Left renal pelvis (tissue), 4 donors: ENCODE measurements at places on chromosomes 12 and 14.

GRCh38 chr12:78494911-78495310 is 369.7 kb upstream of the SYT1 start:
- DNase-seq = no peak

DNA sequence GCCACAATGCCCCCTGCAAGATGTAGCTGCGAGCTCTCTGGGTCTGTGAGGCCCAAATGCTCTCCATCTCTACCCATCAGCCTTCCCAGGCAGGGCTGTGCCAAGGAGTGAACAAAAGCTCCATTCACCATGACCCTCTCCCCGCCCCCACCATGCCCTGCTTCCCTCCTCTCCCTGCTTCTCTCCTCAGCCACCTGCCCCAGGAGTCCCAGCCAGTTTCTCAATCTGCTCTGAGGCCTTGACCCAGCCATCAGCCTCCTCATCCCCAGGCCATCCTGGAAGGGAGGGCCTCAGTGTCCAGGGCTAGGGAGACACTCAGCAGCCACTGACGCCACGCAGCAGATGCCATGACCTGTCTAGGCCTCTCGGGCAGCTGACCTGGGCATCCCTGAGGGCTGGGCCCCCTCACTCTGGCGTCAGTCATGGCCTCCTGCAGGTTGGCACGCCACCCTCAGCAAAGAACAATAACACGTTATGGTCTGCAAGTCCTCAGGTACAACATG is 8.5 kb upstream of the KRT5 start:
- DNase-seq = no peak

- DNase-seq = no peak
Observed at GRCh38 chr12:25982416-25982815, 23.9 kb downstream of the RASSF8 start.

DNA sequence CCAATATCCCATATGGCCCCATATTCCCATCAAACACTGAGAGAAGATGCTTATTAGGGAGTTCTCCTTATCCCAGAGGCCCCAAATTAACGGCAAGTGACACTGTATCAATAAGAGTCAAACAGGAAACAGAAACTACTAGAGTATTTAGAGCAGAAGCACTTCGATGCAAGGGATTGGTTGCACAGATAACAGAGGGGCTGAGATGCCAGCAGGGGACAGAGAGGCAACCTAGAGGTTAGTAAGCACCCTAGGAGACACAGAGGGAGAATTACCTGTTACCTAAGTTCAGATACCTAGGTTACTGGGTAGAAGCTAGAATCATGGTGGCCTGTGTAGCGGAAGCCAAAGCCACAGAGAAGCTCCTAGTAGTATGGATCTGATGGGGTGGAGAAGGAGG is 2.9 kb downstream of the HEBP1 start:
- DNase-seq = no peak

GRCh38 chr12:52697058-52697582 is 6.2 kb downstream of the KRT77 start:
- DNase-seq = no peak

GRCh38 chr12:75951399-75952278 is 79.9 kb downstream of the PHLDA1 start:
- no peak for DNase-seq

GRCh38 chr14:104420990-104421389 is 158.6 kb upstream of the C14orf180 start:
- no peak for DNase-seq

DNA sequence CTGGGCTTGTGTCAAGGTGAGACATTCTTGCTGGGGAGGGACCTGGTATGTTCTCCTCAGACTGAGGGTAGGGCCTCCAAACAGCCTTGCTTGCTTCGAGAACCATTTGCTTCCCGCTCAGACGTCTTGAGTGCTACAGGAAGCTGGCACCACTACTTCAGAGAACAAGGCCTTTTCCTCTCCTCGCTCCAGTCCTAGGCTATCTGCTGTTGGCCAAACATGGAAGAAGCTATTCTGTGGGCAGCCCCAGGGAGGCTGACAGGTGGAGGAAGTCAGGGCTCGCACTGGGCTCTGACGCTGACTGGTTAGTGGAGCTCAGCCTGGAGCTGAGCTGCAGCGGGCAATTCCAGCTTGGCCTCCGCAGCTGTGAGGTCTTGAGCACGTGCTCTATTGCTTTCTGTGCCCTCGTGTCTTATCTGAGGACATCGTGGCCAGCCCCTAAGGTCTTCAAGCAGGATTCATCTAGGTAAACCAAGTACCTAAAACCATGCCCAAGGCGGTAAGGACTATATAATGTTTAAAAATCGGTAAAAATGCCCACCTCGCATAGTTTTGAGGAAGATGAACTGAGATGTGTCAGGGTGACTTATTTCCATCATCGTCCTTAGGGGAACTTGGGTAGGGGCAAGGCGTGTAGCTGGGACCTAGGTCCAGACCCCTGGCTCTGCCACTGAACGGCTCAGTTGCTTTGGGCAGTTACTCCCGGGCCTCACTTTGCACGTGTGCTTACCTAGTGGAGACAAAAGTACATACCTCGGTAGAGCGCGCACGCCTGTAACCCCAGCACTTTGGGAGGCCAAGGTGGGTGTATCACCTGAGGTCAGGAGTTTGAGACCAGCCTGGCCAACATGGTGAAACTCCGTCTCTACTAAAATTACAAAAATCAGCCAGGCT is 4.3 kb downstream of the GAPDH start:
- no peak for DNase-seq

DNA sequence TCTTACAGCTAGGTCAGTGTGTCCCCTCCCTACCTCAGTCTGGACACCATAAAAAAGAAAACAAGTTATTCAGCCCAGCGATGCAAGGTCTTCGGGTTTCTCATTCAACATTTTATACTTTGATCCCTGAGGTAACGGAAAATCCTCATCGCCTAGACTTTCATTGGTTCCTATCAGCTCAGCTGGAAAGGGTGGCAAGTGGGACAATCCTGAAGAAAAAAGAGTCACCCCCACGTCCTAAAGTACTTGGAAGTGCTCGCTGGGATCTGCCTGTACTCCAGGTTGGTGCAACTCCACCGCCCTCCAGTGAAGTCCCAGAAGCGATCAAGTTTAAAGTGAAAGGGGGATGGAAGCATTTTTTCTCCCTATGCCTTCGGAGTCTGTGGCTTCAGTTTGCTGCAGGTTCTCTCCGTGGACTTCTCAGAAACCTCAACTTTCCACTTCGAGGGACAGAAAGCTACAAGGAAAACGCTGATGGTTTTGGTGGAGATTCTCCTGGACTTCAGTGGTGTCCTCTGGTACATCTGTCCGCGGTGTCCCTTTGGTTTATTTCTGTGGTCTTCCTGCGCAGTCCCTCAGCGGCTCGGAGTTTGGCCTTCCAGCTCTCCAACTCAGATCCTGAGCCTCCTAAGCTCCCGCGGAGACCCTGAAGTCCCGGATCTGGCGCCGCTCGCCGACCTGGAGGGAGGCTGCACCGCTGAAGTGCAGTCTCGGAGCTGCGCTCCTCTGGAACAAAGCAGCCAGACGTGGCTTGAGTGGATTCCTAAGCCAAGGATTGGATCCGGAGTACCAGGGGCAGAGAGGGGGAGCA is 1.8 kb upstream of the LRFN5 start:
- DNase-seq = peak; percentile 82

DNA sequence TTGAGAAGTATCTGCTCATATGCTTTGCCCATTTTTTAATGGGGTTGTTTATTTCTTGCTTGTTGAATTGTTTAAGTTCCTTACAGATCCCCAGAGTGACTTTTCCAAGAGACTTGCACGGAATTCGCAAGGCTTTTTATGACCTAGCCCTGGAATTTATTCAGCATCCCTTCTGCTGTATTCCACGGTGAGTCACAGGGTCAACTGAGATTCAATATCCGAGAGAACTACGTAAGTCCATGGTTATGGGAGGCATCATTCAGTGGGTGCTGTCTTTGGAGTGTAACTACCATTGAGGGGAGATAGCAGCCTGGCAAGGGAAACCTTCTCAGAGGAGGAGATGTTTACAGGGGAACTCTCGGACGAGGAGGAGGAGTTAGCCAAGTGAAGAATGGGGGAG is 20.9 kb upstream of the GPRC5A start:
- no peak for DNase-seq

GRCh38 chr14:75984674-75985073 is 889 bp upstream of the IFT43 start:
- DNase-seq = no peak

- no peak for DNase-seq
Observed at GRCh38 chr14:34496007-34496678, 34.1 kb upstream of the SPTSSA start.

DNA sequence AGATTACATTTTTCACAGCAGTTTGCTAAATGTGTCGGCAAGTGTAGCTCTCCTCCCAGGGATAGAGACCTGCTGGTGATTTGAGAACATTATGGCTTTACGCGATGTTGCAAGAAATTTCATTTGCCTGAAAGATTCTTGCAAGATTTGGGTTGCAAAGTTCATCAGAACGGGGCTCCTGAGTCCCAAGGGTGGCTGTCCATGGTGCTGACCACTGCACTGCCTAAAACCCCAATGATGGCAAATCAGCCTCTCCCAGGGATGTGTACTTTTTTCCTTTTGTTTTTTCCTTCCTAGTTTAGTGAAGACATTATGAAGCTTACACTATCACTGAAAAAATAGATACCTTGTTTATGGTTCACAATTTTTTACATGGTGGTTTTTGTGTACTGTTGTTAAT is 85.4 kb downstream of the WSCD2 start:
- DNase-seq = peak; percentile 22

DNA sequence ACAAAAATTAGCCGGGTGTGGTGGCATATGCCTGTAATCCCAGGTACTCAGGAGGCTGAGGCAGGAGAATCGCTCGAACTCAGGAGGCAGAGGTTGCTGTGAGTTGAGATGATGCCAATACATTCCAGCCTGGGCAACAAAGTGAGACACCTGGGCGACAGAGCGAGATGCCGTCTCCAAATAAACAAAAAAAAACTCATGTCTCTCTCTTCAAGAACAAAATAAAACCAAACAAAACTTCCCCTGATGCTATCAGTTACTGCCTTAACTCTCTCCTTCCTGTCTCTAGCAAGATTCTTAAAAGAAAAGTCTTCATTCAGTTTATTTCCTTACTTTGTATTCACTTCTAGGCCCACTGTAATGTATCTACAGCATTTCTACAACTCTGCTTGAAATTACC is 20.8 kb downstream of the KLHL28 start:
- no peak for DNase-seq

GRCh38 chr12:92674500-92674899 is 28.3 kb upstream of the PLEKHG7 start:
- no peak for DNase-seq

GRCh38 chr12:31783556-31783955 is 54.7 kb upstream of the AMN1 start:
- no peak for DNase-seq
